ENCODE measurements at places on chromosomes 6 and 20.

- DNase-seq, result no peak
Observed at GRCh38 chr6:149483334-149483725, 1.5 kb downstream of the ZC3H12D start.

DNA sequence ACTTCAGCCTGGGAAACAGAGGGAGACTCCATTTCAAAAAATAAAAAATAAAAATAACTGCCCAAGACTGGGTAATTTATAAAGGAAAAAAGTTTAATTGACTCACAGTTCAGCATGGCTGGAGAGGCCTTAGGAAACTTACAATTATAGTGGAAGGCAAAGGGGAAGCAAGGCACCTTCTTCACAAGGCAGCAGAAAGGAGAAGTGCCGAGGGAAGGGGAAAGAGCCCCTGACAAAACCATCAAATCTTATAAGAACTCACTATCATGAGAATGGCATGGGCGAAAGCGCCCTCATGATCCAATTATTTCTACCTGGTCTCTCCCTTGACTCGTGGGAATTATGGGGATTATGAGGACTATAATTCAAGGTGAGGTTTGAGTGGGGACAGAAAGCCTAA lies 95.5 kb upstream of the LGSN start:
- no peak for DNase-seq

- DNase-seq, result no peak
Observed at GRCh38 chr20:20969701-20970280, 136.4 kb downstream of the LINC00237 start.

- DNase-seq, result no peak
Observed at GRCh38 chr6:3208098-3208774, 19.2 kb downstream of the TUBB2B start.

- DNase-seq, result no peak
Observed at GRCh38 chr6:5996714-5997419, 9.9 kb downstream of the NRN1 start.

DNA sequence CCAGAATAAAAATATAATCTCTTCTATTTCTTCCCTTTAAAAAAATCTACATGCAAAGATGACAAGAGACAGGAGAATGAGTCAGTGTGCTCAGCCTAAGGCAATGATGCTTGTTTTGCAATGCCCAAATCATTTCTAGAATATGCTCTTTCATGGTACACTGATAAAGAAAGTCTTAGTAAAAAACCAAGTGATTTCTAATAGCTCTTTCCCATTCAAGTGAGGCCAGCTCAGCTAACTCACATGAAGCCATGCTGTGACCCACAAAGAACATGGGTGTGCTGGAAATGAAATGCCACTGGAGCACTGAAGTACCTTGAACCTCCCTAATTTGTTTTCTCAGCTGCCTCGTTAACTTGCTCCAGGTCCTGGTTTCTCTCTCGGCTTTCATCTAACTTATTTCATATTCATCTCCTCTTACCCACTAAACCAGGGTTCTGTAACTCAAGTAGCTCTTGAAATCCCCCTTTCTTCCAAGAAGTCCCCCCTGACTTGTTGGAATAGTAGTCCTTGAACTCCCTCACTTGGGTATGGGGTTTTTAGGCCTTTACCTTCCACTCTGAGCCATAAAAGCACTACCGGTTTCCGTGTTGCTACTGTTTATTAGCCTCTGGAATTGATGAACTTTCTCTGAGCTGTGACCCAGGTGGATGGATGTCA lies 92.7 kb downstream of the IRF4 start:
- DNase-seq, result peak; percentile 46

- DNase-seq, result no peak
Observed at GRCh38 chr6:139482287-139482686, 107.8 kb upstream of the CITED2 start.

GRCh38 chr6:158626360-158627167 lies 18.0 kb downstream of the DYNLT1 start:
- no peak for DNase-seq

DNA sequence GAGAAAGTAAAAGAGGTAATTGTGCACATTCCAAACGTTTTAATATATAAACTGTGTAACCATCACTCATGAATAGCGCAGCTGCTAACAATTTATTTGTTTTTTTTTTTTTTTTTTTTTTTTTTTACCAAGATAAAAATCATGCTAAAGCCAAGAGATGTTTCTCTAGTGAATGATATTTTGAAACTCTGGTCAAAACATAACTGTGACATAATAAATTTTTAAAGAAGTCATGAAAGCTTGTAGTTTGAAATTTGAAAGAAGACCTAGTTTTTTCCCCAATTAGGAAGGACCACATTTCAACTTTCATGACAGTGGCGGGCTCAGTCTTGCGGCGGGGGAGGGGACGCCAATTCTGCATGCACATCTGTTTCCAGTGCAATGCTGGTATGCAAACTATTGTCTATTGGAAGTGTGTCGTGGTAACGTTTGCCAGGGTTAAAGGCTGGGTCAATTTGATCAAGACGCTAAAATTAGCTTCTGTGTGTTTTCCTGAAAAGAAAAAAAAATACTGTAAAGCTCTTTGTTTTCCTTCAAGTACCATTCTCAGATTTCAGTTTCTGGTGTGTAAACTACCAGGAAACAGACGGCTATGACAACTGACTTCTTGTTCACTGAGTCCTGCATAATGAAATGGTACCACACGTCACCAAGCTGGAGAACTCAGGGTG lies 211.9 kb downstream of the FOXC1 start:
- DNase-seq, result no peak

GRCh38 chr6:81366972-81367371 lies 385.5 kb downstream of the TENT5A start:
- DNase-seq, result no peak

GRCh38 chr20:50126662-50127061 lies 13.7 kb upstream of the UBE2V1 start:
- DNase-seq, result no peak

DNA sequence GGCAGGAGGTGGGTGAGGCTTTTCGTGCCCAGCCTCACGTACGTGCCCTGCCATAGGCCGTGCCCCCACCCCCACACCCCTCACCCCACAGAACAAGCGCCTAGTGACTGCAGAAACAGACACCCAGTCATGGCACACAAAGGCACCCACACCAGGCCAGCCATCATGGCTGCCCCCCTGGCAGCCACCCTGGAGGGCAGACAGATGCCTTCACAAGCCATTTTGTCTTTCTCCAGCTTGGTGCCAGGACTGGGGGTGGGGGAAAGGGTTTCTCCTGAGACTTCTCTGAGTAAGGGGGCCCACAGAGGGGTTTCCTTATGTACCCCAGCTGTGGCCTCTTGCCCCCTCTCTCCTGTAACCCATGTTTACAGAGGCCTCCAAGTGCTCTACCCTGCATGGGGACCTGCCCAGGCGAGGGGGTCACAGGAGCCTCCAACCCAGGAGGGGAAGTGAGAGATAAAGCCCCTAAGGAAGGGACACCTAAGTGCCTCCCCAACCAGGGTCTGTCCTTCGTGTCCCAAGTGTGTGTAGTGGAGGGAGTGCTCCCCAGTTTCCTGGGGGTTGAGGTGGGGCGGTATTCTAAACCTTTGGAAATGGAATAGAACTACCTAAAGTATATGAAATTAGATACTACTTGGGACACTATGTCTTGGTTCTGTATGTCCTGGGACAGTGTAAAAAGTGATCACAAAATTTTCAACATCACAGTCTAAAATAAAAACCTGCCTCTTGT lies 49.9 kb downstream of the MRPL14 start:
- no peak for DNase-seq

- no peak for DNase-seq
Observed at GRCh38 chr6:137737836-137738596, 129.0 kb upstream of the TNFAIP3 start.

DNA sequence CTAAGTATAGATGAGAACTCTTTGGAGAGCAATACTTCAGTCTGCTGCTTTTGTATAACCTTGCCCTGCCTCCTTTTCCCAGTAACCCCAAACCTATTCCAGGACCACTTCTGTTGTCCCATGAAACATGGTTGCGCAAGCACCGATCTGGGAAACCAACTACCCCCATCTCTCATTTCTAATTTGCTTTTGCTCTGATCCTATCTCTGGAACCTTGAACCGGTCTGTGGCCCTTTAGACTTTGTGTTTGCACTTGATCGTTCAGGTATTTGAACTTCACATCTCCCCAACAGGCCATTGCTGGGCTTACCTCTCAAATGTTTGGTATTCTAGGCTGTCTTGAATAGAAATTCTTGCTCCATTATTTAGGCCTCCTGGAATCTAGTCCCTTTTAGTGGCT lies 25.0 kb downstream of the L3MBTL3 start:
- no peak for DNase-seq

GRCh38 chr20:25054995-25055629 lies 2.8 kb downstream of the ACSS1 start:
- no peak for DNase-seq

- no peak for DNase-seq
Observed at GRCh38 chr20:35326021-35326739, 34.0 kb upstream of the FAM83C start.

- DNase-seq, result no peak
Observed at GRCh38 chr6:72272958-72273357, 348.9 kb upstream of the KCNQ5 start.

DNA sequence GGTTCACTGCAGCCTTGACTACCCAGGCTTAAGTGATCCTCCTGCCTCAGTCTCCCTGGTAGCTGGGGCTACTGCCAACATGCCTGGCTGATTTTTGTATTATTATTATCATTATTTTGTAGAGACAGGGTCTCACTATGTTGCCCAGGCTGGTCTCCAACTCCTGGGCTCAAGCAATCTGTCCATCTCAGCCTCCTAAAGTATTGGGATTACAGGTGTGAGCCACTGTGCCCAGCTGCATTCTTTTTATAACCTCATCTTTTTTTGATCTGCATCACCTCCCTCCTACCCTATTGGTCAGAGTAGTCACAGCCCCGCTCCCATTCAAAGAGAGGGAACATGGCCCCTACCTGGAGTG lies 23.6 kb upstream of the IER3 start:
- no peak for DNase-seq

DNA sequence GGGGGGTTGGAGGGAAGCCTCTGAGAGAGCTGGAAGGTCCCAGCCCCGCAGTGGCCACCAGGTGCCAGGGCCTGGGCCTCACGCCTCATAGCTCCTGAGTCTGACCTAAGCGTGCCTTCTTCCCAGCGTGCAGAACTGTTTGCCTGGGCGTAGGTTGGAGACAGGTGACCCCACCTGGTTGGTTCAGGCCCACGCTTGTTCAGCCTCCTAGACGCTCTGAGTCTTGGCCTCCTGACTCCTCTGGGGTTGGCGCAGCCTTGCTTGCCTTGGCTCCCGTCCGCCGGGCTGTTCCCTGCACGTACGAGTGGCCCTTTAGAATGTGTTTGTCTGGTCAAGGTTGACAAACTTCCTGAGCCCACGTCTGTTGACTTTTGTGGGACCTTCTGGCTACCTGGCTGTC lies 70.8 kb downstream of the EYA2 start:
- DNase-seq, result no peak

GRCh38 chr6:95574811-95575210 lies 2.5 kb upstream of the MANEA start:
- DNase-seq, result no peak

DNA sequence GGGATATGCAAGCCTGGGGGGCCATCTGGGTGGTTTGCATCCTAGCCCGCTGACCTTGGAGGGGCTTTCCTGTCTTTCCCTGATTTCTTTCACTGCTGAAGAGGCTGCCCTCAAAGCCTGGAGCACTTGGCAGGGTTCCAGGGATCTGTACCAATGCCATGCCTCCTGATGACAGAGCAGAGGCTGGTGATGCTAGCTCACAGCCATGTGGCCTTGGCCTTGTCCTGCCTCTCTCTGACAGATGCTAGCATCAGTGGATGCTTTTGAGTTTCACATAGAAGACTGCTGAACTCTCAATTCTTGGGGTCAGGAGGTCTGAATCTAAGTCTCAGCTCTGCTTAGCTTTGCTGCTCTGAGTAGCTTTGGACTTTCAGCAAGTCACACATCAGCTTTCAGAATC lies 21.9 kb upstream of the RREB1 start:
- DNase-seq, result no peak

DNA sequence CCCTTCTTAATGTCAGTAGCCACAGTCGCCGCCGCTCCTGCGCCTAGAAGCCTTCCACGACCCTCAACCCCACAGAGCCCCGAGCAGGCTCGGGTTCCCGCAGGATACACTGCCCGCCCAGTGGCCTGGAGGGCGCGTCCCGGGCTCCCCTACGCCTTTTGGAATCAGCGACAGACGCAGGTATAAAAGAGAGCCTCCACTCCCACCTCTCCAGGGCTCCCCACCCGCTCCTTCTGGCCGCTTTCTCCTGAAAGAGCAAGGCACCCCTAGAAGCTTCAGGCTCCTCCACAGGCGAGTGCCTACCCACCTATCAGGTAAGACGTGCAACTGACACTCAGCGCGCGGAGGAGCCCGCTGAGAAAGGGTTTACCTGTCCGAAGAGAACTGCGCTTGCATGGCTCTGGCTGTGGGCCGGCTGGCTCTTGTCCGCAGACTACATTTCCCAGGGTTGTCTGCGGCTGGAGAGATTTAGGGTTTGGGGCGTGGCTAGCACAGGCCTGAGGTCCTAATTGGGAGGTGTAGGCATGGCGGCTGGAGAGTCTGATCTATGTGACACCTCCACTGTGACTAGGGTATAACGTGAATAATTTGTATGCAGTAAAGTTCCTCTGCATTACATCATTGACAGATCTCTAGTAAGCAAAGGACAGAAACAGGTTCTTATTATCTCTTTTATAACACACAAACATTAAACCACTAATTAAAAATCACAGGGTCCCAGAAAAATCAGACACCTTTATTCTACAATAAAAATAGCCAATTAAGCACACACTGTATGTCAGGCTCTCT lies 13.5 kb upstream of the ZNF391 start:
- DNase-seq, result peak; percentile 64

DNA sequence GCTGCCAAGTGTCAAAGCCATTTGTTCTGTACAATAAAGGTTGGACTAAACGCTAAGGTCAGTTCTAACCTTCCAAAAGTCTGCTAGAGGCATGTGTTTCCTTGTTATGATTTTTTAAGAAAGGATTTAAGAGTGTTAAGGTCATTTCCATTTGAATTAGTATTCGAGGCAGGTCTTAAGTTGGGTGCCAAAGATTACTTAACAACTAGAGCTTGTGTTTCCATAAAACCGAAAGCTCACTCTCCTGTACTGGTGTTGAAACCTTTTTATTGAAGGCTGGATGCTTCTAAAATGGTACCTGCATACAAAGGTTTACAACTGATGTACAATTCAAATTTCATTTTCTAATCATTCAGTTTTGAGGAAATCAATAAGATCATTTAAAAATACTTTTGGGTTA lies 82.4 kb downstream of the RNF144B start:
- no peak for DNase-seq

DNA sequence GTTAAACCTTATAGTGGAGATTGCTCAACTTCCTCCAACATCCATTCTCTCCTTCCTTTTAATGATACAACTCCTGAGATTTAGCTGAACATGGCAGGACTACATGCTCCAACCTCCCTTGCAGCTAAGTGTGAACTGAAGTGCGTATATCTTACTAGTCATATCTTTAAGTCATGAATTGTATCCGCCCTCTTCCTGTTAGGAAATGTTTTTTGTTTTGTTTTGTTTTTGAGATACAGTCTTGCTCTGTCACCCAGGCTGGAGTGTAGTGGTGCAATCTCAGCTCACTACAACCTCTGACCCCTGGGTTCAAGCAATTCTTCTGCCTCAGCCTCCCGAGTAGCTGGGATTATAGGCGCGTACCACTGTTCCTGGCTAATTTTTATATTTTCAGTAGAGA lies 8.8 kb upstream of the OSTM1 start:
- DNase-seq, result no peak
